ENCODE measurements at places on chromosomes 2 and 18.
A peak's percentile ranks its signal among the peaks of the same experiment; 100 is the strongest.

DNA sequence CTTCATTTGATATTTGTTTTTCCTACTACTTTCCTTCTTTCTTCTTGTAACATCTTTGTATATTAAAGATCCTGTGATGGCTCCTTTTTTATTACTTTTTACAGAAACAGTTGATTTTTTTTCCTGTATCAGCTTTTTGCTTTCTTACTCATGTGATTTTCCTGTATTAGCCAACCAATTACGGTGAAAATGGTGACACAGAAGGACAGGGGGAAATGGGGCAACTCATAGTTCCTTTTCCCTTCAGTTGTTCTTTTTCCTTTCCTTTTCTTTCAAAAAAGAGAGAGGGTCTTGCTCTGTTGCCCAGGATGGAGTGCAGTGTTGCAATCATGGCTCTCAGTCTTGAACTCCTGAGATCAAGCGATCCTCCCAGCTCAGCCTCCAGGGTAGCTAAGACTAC is 117.8 kb downstream of the ATL2 start:
- DNase-seq: no peak

DNA sequence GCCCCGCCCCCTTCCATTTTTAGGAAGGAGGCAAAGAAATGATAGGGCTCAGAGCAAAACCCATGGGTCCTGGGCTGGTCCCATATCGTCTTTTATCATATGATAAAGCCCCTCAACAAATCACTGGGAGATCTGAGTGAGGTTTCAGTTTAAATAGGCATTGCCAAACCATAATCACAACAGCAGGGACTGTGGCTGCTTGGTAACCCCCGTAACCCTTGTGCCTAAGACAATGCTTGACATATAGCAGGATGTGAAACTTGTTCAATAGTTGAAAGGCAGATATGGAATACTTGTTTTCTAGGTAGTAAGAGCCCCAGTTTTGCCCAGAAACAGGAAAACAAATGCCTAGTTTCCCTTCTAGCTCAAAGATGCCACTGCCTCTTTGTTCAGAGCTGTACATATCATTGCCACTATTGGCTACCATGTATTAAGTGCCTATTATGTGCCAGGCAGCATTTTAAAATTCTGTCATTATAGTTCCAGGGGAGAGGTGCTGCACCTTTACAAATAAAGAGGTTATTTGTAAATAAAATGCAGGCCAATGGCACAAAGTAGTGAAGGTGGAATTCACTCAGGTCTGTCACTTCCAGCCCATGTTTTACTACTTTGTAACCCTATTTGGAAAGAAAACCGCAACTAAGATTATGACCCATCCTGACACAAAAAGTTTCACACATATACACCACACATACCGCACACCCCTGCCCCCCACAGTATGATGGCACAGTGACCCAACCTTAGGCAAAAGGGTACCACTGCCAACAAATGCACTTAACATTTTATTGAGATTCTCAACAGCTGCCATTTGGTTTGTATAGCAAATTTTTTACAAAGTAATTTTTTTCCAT is 14.2 kb downstream of the NAGK start:
- DNase-seq: no peak

GRCh38 chr18:3857544-3857943 is 407.6 kb downstream of the TGIF1 start:
- peak; percentile 12 for DNase-seq

- DNase-seq: no peak
These were observed 137.2 kb downstream of the MTCL1 start for GRCh38 chr18:8842506-8842905.

- DNase-seq: peak; percentile 54
These were observed 251.8 kb downstream of the LPIN1 start for GRCh38 chr2:11998218-11998617.

Data from AG08395 (cell line).